A549 (cell line): ENCODE measurements at places on chromosomes 3 and 15.
A peak's percentile ranks its signal among the peaks of the same experiment; 100 is the strongest.

GRCh38 chr3:177569875-177570657 is 372.8 kb upstream of the TBL1XR1 start:
- DNase-seq = no peak

DNA sequence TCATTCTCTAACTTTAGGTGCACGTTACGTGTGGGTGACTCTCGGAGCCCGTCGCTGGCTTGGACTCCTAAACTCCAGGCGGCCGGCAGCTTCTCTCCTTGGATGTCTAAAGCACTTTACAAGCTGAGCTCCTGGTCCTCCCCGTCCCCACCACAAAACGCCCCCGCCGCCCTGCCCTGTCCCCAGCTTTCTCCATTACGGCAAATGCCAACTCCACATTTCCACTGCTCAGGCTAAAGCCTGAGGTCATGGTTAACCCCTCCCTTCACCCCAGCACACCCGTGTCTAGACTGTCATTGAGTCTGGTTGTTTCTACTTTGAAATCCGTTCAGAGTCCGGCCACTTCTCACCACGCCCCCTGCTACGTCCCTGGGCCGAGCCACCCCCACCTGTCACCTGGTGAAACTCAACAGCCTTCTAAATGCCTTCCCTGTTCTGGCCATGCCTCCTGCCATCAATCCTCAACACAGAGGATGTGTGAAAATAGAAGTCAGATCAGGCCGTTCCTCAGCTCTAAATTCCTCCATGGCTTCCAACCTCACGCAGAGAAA is 8.1 kb upstream of the PCSK6 start:
- DNase-seq = no peak

GRCh38 chr15:46117071-46117470 is 482.2 kb downstream of the SQOR start:
- DNase-seq = no peak

GRCh38 chr3:13552857-13553652 is 4.1 kb downstream of the FBLN2 start:
- no peak for DNase-seq

DNA sequence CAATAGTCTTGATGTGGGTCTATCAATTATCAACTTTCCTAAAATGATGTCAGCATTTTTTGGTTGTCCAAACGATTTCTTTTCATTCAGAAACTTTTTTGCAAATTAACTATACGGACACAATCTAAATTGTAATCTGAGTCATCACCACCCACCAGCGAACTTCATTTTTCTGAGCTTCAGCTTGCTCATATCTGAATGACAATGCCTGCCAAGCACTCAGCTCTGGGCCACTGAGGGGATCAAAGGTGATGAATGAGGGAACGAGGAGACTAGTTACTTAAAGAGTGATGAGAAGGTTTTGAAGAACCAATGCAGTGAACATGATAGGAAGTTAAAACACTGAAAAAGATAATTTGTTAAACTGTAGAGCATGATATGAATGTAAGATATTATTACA is 14.9 kb upstream of the TBC1D23 start:
- no peak for DNase-seq

DNA sequence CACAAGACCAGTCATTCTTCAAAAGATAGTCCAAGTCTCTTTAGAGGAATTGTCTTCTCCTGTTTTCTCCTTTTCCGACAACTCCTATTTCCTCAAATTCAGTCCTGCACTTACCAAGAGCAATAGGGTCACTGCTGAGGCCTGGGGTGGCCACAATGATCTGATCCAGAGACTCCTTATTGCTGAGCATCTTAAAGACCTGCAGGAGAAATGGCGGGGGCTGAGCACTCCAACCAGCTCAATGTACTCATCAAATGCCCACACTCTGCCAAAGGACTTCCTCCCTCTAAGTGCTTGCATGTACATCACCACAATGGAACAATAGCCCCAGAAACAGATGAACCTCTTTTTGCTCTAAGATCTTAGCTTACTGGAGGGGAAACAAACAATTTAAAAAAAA is 9.6 kb downstream of the UBL7 start:
- no peak for DNase-seq

DNA sequence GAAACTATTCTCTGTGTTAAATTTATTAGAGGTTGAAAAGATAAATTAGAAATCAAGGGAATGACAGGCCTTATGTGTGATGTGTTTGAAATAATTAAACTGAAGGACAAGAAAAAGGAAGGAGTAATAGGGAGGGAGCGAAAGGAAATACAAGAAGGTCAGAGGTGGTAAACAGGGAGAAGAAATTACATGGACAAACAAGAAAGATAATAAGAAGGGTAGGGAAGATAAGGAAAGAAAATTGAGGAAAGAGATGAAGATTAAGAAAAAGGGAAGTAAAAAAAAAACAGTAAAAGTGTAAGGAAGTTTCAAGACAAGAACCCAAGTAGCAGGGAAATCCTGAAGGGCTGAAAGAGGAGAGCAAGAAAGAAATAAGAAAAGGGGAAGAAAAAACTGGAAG is 26.2 kb upstream of the ANXA2 start:
- no peak for DNase-seq

DNA sequence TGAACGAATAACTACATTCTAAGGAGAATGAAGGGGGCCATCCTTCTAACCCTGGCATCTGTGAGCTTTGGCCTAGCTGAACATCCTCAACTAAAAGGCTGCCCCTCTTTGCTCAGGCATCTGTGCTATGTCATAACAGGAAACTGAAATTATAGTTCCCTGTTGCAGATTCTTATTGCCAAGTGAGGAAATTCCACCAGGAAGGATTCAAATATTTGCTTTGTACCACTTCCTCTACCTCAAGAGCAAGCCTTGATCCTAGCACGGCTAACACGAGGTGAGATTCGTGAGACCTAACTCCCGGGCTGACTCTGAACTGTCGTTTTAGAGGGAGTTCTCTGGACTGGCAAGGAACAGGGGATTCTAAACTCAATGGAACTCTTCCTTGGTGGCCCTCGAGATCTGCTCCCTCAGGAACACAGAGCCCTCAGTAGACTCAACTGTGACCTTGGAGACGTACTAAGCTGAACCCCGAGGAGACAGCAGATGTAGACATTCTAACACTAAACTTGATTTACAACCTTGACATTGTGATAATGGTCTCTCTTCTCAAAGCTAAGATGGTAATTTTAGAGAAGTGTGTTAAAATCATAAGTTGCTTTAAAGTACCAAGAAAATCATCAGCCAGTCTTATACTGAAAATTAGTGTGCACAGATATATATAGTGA is 4.2 kb downstream of the SPG21 start:
- DNase-seq = peak; percentile 51

DNA sequence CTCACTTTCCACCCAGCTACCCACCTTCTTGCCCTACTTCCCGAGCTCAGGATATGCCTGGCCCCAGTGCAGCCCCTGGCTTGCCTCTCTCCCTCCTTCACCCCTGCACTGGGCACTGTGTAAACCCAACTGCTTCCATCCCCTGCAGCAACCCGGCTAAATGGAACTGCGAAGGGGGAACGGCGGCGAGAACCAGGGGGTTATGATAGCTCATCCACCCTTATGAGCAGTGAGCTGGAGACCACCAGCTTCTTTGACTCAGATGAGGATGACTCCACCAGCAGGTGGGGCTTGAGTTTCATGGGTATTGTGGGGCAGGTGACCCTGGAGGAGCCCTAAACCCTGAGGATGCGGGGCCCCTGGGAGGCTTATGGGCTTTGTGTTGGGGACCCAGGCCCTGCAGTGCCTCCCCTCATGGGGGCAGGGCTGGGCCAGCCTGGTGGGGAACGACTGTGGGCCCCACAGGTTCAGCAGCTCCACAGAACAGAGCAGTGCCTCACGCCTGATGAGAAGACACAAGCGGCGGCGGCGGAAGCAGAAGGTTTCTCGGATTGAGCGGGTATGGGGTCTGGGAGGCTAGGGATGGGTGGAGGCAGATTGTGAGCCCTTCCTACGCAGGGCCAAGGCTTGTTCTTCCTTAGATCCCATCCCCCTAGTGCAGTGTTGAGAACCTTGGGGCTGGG is 9.6 kb downstream of the DVL3 start:
- no peak for DNase-seq

DNA sequence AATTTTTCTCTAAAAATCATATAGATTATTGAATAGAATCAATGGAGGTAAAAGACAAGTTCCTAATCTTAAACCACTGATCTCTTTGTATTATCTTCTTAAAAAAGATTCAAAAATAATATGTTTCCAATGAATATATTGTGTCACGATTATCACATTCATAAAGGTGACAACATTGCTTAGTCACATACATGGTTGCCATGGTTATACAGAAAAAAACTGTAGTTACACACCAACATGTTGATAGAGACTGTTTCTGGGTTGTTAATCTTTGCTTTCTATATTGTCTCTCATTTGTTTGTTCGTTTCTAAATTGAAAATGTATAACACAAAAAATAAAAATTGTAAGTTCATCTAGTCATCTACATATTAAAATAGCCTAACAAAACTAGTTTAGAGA is 376.0 kb upstream of the ALCAM start:
- no peak for DNase-seq

- DNase-seq = no peak
Measured at GRCh38 chr15:63601704-63602185, 4.6 kb downstream of the FBXL22 start.

DNA sequence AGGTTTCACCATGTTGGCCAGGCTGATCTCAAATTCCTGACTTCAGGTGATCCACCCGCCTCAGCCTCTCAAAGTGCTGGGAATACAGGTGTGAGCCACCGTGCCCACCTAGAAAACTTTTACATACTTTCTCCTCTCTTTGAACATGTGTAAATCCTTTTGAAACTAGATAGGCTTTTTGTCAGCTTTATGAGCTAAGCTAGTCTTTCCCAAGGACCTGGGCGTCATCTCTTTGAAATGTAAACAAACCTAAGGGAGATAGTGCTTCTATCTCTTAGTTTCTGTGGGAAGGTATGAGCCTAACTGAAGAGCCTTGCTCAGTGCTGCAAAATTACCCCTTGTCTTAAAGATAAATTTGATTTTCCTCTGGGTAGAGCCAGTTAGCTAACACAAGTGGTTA is 4.8 kb downstream of the CX3CR1 start:
- DNase-seq = no peak

- no peak for DNase-seq
Measured at GRCh38 chr3:190526787-190527762, 13.2 kb downstream of the IL1RAP start.

DNA sequence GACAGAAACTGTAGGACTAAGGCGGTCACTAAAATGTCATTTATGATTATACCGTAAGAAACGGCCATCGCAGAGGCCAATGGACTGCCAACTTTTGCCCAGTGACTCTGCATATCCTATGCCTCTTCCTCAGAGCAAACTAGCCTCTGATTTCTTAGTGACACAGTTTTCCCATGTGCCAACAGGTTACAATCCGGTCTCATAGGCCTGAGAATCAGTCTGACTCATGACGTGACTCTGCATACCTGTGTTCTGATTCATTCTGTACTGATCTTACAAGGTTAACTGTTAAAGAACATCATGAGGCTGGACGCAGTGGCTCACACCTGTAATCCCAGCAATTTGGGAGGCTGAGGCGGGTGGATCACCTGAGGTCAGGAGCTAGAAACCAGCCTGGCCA is 17.8 kb downstream of the RUBCN start:
- peak; percentile 92 for DNase-seq

DNA sequence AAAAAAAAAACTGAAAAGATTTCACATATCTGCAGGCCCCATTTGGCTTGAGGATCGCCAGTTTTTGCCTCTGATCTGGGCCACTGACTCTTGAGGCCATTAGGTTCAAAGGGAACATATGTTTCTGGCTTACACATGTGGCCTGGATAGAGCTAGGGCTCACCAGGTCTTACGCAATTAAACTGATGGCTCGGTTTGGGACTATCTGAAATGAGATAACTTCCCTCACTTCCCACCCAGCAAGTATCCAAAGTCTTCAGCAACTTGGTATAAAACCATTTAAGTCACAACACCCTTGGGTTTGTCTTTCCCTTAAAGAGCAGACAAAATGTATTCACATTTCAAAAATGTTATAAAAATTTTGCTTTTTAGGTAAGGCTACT is 36.3 kb downstream of the LRIG1 start:
- no peak for DNase-seq

DNA sequence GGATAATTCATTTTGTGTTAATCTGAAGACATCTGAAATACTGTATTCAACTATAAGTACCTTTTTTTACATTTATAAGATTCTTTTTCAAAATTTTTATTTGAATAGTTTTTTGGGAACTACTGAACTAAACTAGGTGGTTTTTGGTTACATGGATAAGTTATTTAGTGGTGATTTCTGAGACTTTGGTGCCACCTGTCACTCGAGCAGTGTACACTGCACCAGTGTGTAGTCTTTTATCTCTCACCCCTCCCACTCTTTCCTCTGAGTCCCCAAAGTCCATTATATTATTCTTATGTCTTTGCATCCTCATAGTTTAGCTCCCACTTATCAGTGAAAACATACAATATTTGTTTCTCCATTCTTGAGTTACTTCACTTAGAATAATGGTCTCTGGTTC is 57.6 kb downstream of the CD86 start:
- DNase-seq = no peak

GRCh38 chr15:78740904-78741274 is 70.4 kb downstream of the ADAMTS7 start:
- DNase-seq = no peak

DNA sequence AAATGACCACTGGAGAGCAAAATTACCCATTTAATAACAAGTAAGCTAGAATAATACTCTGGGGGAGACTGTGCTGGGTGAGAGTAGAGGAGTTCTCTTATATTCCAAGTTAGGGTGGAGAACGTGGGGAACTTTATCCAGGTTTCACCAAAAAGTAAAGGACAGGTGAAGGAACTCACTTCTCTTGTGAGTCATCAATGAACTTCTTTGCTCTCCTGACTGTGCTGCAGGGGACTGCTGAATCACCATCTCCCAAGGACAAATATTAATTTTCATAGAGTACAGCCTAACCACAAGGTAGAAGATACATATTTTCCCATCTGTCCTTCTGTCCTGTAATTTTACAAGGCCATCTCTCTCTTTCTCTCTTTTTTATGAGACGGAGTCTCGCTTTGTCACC is 8.3 kb upstream of the PDCD6IP start:
- DNase-seq = peak; percentile 18

DNA sequence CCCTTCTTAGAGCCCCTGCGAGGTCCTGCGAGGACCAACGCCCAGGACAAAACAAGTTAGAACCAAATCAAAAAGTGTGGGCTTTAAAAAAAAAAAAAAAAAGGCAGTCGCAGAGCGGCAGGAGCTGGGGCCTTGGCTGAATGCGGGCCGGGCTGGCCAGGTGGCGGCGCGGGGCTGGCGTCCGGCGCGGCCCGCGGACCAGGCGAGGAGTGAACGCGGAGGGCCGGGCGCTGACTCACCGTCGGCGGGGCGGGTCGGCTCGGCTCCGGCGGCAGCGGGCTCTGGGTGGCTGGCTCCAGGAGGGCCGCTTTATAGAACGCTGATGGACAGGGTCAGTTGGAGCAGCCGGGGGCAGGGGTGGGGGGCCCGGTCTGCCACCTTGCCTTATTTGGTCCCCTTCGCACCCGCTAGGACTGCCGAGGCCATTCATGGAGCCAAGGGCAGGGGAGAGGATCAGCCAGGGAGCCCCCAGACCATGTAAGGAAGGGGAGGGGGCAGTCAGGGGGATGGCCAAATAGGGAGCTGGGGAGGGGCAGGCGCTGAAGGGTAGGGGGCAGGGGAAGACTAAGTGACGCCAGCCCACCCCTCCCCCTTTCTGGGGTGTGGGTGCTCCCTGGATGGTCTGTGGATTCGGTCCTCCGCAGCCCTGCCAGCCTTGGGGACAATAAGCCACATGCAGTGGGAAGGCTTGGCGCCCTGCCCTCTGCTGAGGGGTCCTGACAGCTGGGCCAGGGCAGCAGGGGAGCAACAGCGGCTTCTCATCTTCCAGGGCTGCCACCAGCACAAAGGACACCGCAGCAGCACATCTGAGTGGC is at the start of gene ACTC1:
Gene ACTC1 (minus strand): TSS at position 283 of the 815 bp plus-strand sequence. CDS start 741 bp downstream, outside the sequence.
- DNase-seq = peak; percentile 66
